ENCODE measurements at places on chromosomes 6 and 20. TPM values are rescaled to one million over a fixed set of nuclear protein-coding genes. Genes with fewer than 3 reads are reported as not detected.

The TRIM10 gene
- total RNA-seq = 0.09 TPM

The SLC35F1 gene
- 4.0 TPM for total RNA-seq

The MARCKS gene
- 164 TPM for total RNA-seq

The RNF182 gene
- 3.7 TPM for total RNA-seq

The MUC22 gene
- not detected for total RNA-seq

The ABHD16B gene
- not detected for total RNA-seq

The RAD21L1 gene
- not detected for total RNA-seq

GRCh38 chr6:15672818-15673217 lies 10.0 kb upstream of the DTNBP1 start:
- DNase-seq = no peak

DNA sequence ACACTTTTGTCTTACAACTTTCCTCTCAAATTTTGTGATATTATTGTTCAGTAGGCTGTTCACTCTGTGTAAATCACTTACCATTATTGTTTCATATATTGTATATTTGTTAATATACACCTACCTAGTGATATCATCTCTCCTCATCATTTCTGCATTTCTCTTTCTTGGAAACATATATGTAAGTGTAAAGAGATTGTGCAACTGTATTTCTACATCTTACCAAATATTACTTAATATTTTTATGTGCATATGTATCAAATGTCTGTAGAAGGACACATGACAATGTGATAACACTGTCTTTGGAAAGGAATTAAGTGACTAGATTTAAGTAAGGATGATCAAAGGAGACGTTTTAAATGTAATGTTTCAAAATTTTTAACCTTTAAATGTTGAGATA lies 30.2 kb downstream of the ZNF322 start:
- DNase-seq = no peak

GRCh38 chr6:65701325-65701724 lies 5.7 kb downstream of the EYS start:
- no peak for DNase-seq

- DNase-seq = no peak
Measured at GRCh38 chr20:54197621-54198604, 10.0 kb upstream of the PFDN4 start.

- DNase-seq = no peak
Measured at GRCh38 chr6:1306133-1306532, 5.8 kb upstream of the FOXQ1 start.

DNA sequence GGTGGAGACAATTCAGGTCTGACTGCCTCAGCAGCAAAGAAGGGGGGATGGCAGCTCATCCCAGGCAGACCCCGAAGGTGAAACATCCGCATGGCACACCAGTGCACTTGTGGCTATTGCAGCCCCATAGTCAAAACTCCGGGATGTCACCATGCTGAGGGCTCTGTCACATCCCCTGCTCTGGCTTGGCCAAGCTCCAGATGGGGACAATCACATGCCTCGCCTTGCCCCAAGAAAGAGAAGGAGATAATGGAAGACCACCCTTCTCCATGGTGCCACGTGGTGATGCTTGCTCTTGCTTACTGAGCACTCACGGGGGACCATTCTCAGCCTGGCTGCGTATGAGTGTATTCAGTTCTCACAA lies 60.2 kb downstream of the RBM38 start:
- no peak for DNase-seq

DNA sequence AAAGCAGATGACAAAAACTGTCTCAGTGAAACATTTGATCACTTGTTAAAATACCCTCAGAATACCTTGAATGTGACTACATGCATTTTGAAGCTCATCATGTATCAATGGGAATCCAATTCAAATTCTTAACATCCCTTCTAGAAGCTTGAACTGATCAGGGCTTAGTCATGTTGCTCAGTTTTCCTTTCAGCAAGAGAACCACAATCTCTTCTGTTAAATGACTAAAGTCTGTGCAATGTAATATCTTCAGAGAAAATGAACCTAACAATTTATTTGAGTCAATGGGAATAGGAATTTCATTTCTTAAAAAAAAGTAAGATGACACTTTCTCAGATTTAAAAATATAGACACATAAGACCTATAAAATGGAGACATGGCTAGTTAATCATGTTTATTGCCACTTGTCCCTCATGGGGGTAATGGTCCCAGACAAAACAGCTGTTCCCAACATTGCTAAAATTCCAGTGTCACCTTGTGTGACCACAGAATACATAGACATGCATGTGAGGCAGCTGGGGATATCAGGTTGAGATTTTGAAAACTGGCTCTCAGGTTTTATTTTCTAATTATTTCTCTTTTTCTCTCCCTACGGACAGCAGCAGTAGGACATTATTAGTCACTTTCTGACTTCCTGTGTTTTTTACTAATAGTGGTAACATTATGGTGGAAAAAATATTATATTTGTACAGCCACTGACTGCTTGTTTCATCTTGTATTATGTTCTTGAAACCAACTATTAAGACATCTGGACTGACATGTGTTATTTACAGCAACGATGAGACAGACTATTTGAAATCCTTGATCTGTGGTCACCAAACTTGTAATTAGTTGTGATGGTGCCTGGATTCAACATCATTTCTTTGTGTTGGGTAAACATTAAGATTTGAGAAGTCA lies 192.5 kb downstream of the COL9A1 start:
- DNase-seq = no peak

DNA sequence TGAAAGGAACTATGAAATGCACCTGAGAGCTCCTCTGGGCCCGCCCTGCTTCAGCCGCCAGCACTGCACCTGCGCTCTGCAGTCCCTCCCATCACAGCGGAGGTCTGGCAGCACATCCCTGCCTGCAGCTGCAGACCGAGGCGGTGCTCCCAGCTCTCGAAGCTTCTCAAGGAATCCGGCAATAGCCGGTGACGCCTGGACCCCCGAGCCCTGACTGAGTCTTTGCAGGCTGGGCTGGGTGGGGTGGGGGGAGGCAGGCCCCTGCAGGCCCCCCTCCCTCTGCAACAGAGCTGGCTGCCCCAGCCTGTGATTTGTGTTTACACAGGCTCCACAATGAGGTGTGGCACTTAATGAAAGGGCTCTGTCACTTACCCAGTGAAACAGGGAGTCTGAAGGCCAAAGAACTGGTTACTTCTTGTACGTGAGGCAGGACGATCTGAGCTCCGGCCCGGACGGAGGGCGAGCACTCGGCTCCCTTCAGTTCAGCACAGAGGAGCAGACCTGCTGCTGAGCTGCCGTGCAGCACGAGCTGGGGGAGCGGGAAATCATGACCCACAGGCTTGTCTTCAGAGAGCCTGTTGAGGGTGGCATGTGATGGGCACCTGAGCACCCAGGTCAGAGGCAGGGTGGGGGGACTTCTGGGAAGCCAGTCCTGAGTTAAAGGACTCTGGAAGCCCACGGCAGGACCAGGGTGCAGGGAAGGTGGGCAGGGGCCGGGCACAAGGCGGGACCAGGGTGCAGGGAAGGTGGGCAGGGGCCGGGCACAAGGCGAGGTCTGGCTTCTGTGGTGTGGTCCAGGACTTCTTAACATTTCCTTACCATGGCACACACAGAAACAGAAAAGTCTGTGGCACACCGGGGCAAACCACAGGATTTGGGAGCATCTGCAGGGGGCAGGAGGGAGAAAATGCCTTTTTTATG lies 192.3 kb upstream of the THBS2 start:
- no peak for DNase-seq

GRCh38 chr20:34842143-34842542 lies 16.7 kb upstream of the NCOA6 start:
- DNase-seq = no peak
